ENCODE measurements at places on chromosomes 7 and 10.
A peak's percentile ranks its signal among the peaks of the same experiment; 100 is the strongest.

GRCh38 chr7:108266491-108266890, 136.3 kb upstream of the LAMB4 start:
- no peak overlapping the region for H3K27ac ChIP-seq
- peaks cover 2% of the 10 kb centered on the region for H3K4me1 ChIP-seq
- no peak overlapping the region for H3K4me3 ChIP-seq
- no peak for DNase-seq

DNA sequence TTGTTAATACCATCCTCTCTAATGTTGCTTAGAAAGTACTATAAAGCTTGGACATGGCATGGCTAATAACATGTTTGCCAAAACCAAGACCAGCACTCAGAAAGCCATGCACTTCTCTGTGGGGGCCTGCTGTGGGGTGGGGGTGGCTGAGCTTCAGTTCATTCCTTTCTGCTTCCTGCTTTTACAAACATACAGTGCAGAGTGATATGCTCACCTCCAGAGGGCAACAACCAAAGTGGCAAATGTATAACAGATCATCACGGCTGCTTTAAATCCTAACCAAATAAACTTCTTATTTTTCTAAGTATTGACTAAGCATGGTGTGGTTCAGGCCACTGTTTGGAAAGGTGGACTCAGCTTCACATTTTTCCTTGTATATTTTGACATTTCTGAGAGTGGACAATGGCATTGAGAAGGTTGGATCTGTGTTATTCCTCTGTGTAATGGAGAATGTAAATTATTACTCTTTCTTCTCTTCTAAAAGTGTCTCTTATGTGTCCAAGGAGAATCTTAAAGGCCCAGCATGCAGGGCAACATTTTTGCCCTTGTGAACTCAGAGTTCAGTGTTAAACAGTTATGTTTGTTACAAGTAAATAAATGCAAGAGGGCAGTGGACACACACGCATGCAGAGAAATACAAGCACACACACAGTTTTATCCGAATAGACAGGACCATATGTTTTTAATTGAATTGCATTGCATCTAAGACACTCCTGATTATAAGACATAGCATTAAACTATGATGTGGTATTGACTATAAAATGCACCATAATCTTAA, 186.1 kb downstream of the HERPUD2 start:
- H3K4me1 ChIP-seq = peaks cover 4% of the 10 kb centered on the region
- no peak overlapping the region for H3K4me3 ChIP-seq
- DNase-seq = peak; percentile 10
- no peaks in the 10 kb centered on the region for H3K27me3 ChIP-seq

- no peak overlapping the region for H3K27ac ChIP-seq
- no peak overlapping the region for H3K4me3 ChIP-seq
- no peaks in the 10 kb centered on the region for H3K27me3 ChIP-seq
- DNase-seq = no peak
- no peaks in the 10 kb centered on the region for H3K36me3 ChIP-seq
These were observed 326.0 kb downstream of the DGKB start for GRCh38 chr7:14576578-14576977.

DNA sequence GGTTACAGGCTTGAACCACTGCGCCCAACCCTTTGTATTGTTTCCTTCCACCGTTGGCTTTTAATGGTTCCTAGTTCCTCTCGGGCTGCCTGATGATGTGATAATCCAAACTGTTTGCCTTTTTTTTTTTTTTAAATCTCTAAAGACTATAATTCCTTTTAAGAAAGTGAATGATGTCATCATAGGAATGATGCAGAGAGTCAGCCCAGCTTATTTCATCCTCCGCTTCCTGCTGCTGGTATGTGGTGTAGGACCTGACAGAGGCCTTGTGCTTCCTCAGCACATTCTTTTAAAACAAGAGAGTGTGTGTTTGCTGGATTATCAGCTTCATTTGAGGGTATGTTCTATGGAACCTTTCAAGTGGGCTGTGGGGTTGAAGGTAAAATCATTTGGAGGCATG, 241.4 kb downstream of the LRMDA start:
- H3K4me3 ChIP-seq = no peak overlapping the region
- H3K27me3 ChIP-seq = no peaks in the 10 kb centered on the region
- no peaks in the 10 kb centered on the region for H3K4me1 ChIP-seq
- no peaks in the 10 kb centered on the region for H3K36me3 ChIP-seq
- DNase-seq = peak; percentile 16

DNA sequence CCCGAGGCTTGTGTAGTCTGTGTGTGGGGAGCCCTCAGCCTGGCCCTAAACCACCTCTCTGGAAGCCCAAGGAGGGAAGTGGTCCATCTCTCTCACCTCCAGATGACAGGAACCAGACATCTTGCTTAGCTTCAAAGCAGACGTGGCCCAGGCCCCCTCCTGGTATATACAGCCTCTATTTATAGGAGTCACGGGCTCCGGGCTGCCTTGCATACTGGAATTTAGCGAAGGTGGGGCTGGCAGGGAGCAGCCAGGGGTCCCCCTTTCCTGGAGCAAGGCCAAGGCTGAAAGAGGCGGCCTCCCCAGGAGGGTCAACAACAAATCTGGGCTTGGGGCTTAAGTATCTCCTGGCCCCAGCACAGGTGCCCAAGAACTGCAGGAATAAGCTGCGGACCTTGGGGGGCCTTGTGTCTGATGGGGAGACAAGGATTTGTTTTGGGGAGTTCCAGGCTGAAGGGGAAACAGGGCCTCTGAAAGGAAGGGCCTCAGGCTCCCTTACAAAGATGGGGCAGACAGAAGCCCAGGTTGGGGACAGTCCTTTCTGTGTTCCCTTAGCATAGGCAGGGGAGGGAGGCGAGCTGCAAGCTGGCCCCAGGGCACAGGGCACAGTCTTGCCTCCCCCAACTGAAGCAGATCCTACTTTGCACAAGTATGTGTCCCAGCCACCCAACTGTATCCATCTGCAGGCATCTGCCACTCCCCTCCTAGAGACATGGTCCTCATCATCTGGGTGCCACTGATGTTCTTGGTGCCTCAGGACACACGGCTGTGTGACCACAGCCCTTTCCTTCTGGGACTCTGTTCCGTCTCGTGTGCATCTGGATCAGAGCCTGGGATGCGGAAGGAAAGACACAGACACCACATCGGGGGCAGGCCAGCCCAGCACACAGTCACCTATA, 11.9 kb downstream of the ZCCHC24 start:
- DNase-seq = peak; percentile 53
- no peaks in the 10 kb centered on the region for H3K36me3 ChIP-seq
- H3K27ac ChIP-seq = peak overlapping the region; percentile 93
- no peaks in the 10 kb centered on the region for H3K27me3 ChIP-seq

DNA sequence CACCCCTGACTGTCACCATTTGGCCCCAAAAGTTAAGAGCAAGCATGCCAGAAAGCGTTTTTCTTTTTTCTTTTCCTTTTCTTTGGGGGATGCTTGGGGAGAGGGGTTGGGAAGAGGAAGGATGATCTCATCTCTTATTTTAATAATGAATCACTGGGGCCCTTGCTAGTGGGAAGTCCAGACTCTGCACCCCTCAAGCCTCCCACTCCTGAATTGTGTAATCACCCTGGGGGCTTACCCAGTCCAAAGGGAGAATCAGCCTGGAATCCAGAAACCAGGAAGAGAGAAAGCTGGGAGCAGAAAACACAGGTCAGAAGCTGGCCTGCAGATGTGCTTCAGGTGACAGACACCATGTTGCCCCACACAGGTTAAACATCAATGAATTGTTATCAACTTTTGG, 14.7 kb upstream of the HABP2 start:
- peak; percentile 33 for DNase-seq
- no peak overlapping the region for H3K4me3 ChIP-seq
- H3K27ac ChIP-seq = no peak overlapping the region
- no peaks in the 10 kb centered on the region for H3K36me3 ChIP-seq

DNA sequence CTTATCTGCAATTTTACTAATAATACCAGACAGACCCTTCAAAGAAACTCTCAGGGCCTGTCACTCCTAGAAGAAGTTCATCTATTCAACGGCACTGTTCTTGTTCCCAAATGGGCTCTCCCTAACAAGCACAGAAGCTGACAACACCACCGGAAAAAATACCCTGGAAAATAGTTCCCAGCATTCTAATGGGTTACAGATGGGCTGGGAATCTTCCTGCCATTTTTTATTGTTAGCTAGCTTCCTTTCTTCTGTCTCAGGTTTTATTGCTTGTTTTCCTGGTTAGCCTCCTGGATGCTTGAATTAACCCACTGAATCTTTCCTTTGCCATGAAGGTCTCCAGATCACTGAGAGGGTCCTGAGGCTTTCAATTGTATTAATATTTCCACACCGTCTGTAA, 689.8 kb upstream of the NRP1 start:
- no peak overlapping the region for H3K4me3 ChIP-seq
- DNase-seq = no peak
- peak overlapping the region; percentile 7 for H3K27ac ChIP-seq
- no peaks in the 10 kb centered on the region for H3K27me3 ChIP-seq
- H3K4me1 ChIP-seq = peaks cover 5% of the 10 kb centered on the region

DNA sequence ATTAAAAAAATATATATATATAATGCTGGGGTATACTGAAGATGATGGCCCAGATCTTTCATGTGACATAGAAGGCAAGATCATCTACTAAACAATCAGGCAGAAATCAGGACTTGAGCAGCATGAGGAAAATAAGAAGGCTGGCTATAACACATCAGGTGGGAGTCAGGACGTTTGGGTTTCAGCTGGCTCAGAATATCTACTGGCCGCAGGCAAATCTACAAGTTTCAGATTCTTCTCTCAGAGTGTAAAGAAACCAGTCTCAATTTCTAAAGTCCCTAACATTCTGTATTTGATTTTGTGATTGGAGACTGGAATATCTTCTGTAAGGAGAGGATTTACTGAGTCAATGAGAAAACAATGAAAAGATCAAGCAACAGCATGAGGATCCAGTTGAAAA, 37.7 kb upstream of the FAM3C start:
- no peak overlapping the region for H3K4me3 ChIP-seq
- H3K36me3 ChIP-seq = no peaks in the 10 kb centered on the region
- H3K4me1 ChIP-seq = peaks cover 14% of the 10 kb centered on the region
- no peak for DNase-seq

DNA sequence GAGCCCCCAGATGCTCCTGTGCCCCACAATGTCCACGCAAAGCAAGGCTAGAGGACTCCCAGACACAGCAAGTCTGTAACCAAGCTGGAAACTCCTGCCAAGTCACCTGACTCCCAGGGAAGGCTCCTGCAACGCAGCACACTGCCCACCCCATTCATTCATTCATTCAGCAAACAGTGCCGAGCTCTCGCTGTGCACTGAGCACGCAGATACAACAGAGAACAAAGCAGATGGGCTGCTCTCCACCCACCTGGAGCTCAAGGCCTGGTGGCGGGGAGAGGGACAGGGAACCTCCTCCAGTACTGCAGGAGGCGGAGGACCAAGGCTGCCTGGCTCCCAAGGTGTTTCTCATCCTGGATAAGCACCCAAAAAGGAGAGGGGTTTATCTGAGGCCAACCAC, 8.6 kb downstream of the KCNH2 start:
- DNase-seq = no peak
- H3K4me1 ChIP-seq = peaks cover 64% of the 10 kb centered on the region
- H3K36me3 ChIP-seq = no peaks in the 10 kb centered on the region
- no peak overlapping the region for H3K4me3 ChIP-seq

GRCh38 chr10:58771863-58772262, 259.2 kb downstream of the BICC1 start:
- H3K27me3 ChIP-seq = no peaks in the 10 kb centered on the region
- H3K4me1 ChIP-seq = peaks cover 8% of the 10 kb centered on the region
- H3K27ac ChIP-seq = no peak overlapping the region
- DNase-seq = no peak

DNA sequence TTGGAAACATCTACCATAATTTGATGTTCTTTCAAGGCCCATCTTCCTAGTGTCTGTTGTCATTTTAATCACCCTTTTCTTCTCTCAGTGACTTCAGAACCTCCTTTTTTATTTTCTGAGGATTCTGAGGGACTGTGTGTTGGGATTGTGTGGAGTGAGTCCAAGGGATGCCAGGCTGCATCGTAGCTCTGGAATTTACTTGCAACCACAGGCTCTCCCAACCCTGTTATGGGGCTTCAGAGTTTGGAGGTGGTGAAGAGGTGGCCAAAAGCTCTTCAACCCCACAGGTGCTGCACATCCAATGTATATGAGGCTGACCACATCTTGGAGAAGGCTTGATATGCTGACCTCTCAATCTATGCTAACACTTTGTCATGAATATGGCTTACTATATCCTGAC, 79.5 kb upstream of the GPR141 start:
- H3K36me3 ChIP-seq = no peaks in the 10 kb centered on the region
- H3K27ac ChIP-seq = no peak overlapping the region
- no peaks in the 10 kb centered on the region for H3K27me3 ChIP-seq
- DNase-seq = no peak
- no peaks in the 10 kb centered on the region for H3K4me1 ChIP-seq
- H3K4me3 ChIP-seq = no peak overlapping the region

DNA sequence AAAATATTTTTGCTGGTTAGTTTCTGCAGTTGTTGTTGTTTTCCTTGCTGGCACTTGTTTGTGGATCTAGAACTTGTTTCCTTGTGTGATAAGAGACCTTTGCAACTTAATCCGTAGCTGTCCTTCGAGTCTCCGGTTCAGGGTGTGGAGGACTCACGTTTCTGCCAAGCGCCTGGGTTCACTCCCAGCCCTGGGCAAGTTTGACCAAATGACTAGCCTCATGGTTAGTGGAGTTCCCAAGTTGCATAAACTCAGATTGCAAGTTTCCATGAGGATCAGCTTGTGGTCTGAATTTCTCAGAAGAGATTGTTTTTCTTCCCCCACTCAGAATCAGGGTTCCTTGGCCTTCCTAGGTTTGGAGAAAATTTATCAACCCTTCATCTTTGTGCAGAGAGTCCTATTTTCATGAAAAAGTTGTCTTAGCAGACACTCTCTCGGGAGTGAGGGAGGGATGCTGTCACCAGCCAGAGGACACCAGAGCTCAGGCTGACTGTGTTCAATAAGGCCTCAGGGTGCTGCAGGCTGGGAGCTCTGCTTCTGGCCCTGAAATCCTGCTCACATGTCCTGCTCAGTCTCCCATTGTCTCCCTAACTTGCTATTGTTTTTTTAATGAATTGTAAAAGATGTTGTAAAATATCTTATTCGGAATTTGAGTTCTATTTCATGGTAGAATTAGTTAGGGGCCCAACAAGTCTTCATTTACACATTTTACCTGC, 377.7 kb upstream of the KLF6 start:
- no peak overlapping the region for H3K4me3 ChIP-seq
- no peak overlapping the region for H3K27ac ChIP-seq
- H3K4me1 ChIP-seq = no peaks in the 10 kb centered on the region
- DNase-seq = no peak
- no peaks in the 10 kb centered on the region for H3K36me3 ChIP-seq
- no peaks in the 10 kb centered on the region for H3K27me3 ChIP-seq

DNA sequence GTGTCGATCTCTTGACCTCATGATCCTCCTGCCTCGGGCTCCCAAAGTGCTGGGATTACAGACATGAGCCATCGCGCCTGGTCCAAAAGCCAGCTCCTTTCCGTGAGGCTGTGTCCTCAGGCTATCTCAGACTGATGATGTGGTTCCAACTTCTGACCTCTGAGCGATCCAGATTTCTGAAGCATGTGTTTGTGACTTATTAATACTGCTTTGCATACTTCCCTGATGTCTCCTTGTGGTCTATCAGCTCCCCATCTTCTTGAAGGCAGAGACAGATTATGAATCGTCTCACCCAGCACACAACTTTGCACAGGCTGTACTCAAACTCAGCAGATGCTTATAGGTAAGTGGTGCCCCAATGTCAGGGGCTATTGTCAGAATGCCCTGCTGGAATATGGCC, 2.0 kb upstream of the PLPP4 start:
- peaks cover 63% of the 10 kb centered on the region for H3K27me3 ChIP-seq
- peaks cover 7% of the 10 kb centered on the region for H3K4me1 ChIP-seq
- no peaks in the 10 kb centered on the region for H3K36me3 ChIP-seq

GRCh38 chr10:70119623-70120022, 13.0 kb downstream of the AIFM2 start:
- no peaks in the 10 kb centered on the region for H3K4me1 ChIP-seq
- no peak for DNase-seq
- H3K4me3 ChIP-seq = no peak overlapping the region
- H3K27me3 ChIP-seq = no peaks in the 10 kb centered on the region
- H3K36me3 ChIP-seq = no peaks in the 10 kb centered on the region

Measured in hepatocyte (in vitro differentiated cells).